Hematopoietic multipotent progenitor cell treated with erythropoietin and hydrocortisone succinate and interleukin-3 and kit ligand, for 6 days (in vitro differentiated cells): ENCODE measurements at places on chromosomes 6 and 20.
A peak's percentile ranks its signal among the peaks of the same experiment; 100 is the strongest.

- no peak for DNase-seq
Measured at GRCh38 chr6:149471801-149472200, 13.0 kb downstream of the ZC3H12D start.

DNA sequence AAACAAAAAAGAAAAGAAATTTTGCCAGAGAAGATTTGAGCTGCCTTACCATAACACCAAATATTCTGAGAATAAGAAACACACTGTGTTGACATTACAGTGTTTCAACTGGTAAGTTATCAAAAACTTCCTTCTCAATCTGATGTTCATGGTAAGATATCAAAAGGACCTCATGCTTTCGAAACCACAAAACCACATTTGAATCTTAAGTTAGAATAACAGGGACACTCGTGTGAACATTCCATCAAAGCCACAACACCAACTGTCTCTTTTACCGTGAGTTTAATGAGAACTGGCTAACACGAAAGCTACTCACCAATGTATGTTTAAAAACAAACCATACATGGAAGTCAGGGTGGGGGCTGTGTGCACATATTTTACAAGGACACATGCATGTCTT, 73.0 kb upstream of the OPRM1 start:
- peak; percentile 19 for DNase-seq

GRCh38 chr6:149830731-149831307, 33.3 kb downstream of the LRP11 start:
- no peak for DNase-seq

DNA sequence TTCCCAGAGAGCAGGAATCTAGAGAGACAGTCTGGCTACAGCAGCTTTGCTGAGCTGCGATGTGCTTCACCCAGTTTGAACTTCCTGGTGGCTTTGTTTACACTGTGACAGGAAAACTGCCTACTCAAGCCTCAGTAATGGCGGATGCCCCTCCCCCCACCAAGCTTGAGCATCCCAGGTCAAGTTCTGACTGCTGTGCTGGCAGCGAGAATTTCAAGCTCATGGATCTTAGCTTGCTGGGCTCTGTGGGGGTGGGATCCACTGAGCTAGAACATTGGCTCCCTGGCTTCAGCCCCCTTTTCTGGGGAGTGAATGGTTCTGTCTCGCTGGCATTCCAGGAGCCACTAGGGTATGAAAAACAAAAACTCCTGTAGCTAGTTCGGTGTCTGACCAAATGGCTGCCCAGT, 91.0 kb upstream of the ESR1 start:
- no peak for DNase-seq

GRCh38 chr6:66849843-66850242, 1142.8 kb upstream of the EYS start:
- DNase-seq = no peak

DNA sequence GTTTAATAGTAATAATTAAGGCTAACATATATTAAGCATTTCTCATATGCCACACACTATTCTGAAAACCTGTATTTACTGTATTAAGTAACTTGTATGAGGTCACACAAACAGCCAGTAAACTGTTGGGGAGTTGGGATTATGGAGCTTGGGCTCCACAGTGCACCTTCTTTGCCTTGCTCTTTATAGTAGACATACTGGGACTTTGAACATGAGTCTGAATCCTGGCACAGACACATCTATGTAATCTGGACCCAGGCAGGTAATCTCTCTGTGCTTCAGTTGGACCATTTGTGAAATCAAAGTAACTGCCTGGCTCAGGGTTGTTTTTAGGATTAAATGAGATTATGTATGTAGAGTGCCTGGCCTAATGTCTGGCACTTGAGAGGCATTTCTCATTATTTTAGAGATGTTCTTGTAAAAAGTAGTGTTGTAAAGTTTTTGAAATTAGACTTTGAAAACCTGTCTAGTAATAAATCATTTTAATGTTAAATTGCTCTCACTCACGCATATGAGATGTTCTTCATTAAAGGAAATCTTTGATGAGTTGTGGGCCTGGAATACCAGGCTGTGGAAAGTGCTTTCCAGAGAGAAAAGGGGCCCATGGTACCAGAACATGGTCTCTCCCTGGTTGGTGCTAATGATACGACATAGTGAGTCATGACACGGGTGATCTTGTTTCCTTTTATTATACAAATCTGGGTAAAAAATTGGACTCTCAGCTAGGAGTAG, 34.3 kb downstream of the LRRC1 start:
- DNase-seq = no peak

GRCh38 chr6:144519426-144519825, 234.3 kb downstream of the UTRN start:
- DNase-seq = no peak

GRCh38 chr6:158113802-158114201, 54.3 kb downstream of the SERAC1 start:
- DNase-seq = peak; percentile 49

DNA sequence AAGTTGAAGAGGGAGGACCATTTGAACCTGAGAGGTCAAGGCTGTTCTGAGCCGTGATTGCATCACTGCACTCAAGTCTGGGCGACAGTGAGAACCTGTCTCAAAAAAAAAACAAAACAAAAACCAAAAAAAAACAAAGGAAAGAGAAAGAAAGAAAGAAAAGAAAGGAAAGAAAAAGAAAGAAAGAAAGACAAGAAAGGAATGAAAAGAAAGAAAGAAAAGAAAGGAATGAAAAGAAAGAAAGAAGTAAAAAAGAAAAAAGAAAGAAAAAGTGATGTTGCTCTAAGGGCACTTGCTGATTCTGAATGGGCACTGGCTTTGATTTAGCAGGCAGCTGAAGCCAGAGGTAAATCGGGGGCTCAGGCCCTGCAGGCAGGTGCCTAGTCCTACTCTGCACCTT, 161.0 kb downstream of the MCHR2 start:
- no peak for DNase-seq

- no peak for DNase-seq
Measured at GRCh38 chr6:115618256-115618655, 442.4 kb downstream of the FRK start.
